ENCODE measurements at places on chromosomes 1 and 21. TPM values are rescaled to one million over a fixed set of nuclear protein-coding genes. Genes with fewer than 3 reads are reported as not detected.

Gene YOD1
- total RNA-seq = 3.6 TPM

Gene AGMAT
- total RNA-seq = 57.7 TPM

- no peaks in the 10 kb centered on the region for H3K36me3 ChIP-seq
- H3K4me1 ChIP-seq = no peaks in the 10 kb centered on the region
- H3K27me3 ChIP-seq = no peaks in the 10 kb centered on the region
Measured at GRCh38 chr1:207366022-207366421, 44.5 kb downstream of the CD55 start.

DNA sequence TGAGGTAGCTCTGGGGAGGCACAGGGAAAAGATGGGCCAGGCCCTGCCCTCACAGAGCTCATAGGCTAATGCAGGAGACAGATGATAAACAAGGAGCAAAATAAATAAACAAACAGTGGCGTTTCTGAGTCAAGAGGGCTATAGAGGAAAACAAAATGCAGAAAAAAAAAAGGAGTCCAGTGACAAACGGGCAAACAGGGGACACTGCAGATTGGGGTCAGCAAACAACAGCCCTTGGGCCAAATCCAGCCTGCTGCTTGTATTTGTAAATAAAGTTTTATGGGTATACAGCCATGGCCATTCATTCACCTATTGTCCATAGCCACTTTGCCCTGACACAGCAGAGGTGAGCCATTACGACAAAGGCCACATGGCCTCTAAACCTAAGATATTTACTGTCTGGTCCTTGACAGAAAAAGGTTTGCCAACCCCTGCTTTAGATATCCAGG lies 19.1 kb upstream of the PINK1 start:
- H3K4me3 ChIP-seq = no peak overlapping the region
- peaks cover 14% of the 10 kb centered on the region for H3K36me3 ChIP-seq

DNA sequence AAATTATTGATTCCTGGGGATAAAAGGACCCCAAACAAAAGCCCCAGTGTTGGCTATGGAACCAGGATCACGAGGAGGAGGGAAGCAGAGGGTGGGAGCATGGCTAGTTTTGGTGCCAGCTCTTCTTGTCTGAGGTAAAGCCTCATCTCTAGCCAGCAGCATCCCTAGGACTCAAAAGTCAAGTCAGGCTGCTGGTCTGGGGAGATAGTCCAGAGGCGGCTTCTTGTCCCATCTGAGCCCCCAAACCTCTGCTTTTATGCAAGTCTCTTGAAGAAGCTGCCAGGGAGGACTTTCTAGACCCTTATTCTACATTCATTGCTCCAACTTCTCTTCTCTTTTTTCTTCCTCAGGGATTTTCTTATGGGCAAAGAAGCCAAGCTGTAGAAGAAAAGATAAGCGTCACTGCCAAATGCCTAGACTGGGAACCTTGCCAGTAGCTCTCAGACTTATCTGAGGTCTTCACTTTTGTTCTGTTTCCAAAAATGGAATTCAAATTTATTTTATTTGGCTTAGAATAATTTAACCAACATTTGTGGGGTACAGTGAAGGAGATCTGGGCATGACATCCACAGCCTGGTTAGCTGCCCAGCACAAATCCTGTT lies 6.9 kb upstream of the ANKRD35 start:
- no peak overlapping the region for H3K4me3 ChIP-seq
- H3K4me1 ChIP-seq = peaks cover 6% of the 10 kb centered on the region
- DNase-seq = no peak
- H3K36me3 ChIP-seq = no peaks in the 10 kb centered on the region
- no peaks in the 10 kb centered on the region for H3K27me3 ChIP-seq

- no peak for DNase-seq
- H3K27ac ChIP-seq = no peak overlapping the region
- H3K36me3 ChIP-seq = no peaks in the 10 kb centered on the region
- no peak overlapping the region for H3K4me3 ChIP-seq
- no peaks in the 10 kb centered on the region for H3K27me3 ChIP-seq
Measured at GRCh38 chr1:1543706-1544099, 3.3 kb upstream of the TMEM240 start.

GRCh38 chr1:104733866-104734265 lies 984.2 kb downstream of the AMY1C start:
- no peak overlapping the region for H3K27ac ChIP-seq
- no peak for DNase-seq
- H3K4me1 ChIP-seq = no peaks in the 10 kb centered on the region
- H3K4me3 ChIP-seq = no peak overlapping the region
- H3K36me3 ChIP-seq = no peaks in the 10 kb centered on the region
- H3K27me3 ChIP-seq = no peaks in the 10 kb centered on the region

GRCh38 chr21:35473496-35473895 lies 424.4 kb upstream of the RUNX1 start:
- H3K27ac ChIP-seq = no peak overlapping the region
- no peaks in the 10 kb centered on the region for H3K4me1 ChIP-seq
- H3K36me3 ChIP-seq = no peaks in the 10 kb centered on the region
- H3K27me3 ChIP-seq = no peaks in the 10 kb centered on the region
- no peak for DNase-seq
- no peak overlapping the region for H3K4me3 ChIP-seq
